ENCODE measurements at places on chromosomes 3 and 15.
A peak's percentile ranks its signal among the peaks of the same experiment; 100 is the strongest.

DNA sequence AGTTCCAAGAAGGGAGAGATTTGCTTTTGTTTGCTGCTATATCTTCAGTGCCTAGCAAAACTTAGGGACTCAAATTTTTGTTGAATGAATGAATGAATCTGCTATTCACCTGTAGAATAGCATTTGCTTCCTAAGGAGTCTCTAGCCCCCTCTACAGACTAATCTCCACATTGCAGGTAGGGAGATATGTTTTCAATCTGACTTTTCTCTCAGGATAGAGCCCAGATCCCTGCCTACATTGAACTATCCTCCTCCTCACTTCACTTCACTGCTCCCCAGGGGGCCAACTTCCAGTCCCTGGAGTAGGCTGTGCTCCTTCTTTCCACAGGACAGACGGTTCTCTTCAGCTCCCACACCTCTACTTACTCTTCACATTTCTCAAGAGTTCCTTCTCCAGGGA lies 81.9 kb upstream of the PTX3 start:
- peak; percentile 61 for DNase-seq

- no peak for DNase-seq
Measured at GRCh38 chr15:68414206-68414555, 17.8 kb downstream of the ITGA11 start.

GRCh38 chr3:48125013-48125705 lies 63.1 kb downstream of the CDC25A start:
- DNase-seq: peak; percentile 67

DNA sequence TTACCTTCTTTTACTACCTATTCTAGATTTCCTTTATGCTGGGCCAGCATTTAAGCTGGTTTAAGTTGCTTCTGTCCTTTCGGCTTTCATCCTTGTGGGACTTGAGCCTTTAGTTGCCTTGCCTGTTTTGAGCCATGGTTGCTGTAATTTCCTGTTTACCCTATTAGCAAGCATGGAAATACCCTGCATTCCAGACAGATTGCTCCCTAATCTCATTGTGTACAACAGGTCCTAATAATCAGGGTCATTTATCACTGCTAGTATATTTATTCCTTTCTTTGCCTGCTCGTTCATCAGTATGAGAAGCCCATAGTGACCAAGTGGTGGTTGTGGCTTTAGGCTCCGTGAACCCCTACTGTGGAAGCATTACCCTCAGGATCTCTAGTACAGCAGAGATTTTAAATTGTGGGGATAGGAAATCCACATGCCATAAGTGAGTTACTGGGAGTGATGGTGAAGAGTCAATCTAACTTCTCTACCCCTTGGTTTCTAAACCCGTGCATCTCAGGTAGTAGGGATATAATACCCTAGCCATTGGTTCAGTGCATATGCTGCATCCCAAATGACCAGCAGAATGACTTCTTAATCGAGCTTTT lies 31.9 kb downstream of the NCK1 start:
- DNase-seq: peak; percentile 95

GRCh38 chr15:40365624-40366456 lies 7.8 kb downstream of the DISP2 start:
- DNase-seq: no peak

DNA sequence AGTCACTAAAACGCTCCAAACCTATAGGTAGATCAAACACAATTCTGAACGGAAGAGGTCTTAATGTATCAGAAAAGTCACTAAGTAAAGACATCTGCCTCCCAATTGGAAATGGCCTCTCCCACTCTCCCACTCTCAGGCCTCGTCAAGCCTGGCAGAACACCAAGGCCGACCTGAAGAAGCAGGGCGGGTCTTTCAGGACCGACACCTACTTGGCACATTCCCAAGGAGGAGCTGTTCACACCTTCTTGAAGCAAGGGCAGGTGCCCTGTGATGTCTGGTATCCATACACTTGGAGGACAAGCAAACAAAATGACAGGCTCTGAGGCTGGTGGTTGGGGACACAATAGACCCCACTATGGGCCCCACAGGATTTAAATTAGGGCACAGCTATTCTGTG lies 30.0 kb downstream of the XXYLT1 start:
- no peak for DNase-seq

DNA sequence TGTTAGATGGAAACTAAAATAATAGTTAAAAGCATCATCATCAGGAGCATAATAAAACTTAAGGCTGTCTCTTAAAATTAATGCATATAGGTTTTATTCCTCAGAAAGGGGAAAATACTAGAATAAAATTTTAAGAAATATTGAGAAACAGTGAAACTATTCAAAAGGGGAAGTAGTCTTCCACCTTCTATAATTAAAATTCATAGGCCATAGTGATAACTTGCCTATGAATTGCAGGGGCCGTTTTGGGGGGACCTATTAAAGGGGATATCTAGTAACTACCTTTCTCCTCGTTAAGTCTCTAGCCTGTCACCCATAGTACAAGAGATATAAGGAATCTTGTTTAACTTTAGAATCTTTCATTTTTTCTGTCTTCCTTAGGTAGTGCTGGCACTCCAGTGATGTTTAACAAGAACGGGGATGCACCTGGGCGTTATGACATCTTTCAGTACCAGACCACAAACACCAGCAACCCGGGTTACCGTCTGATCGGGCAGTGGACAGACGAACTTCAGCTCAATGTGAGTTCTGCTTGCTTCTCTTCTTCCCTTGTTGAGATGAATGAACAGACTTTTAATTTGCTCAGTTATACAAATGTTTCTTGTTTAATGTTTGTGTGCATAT lies 600.4 kb downstream of the GRM7 start:
- DNase-seq: no peak

- DNase-seq: no peak
Measured at GRCh38 chr3:9137676-9138075, 111.8 kb downstream of the SRGAP3 start.

DNA sequence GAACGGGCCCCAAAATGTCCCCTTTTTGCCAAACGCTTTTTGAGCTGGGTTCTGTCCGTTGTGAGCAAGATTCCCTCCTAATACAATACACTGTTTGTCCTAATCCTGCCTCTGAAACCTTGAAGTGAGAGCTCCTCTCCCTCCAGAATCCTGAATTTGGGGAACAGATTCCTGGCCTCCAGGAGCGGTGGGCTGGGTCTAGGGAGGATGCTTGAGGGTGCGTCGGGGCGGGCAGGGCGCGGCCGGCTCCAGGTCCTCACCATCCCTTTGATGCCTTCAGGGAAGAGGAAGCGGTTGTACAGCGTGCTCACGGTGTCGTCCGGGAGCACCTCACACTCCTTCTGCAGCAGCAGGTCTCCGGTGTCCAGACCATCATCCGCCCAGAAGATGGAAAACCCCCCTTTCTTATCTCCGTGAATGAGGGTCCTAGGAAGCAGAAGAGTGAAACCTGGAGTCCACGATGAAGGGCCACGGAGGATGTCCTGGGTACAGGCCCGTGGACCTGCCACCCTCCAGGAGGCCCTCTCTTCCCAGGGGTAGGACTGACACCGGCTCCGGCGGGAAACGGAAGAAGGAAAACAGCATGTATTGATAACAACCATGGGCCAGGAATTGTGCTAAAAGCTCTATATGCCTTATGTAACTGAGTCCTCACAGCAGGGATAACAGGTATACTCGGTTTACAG lies 23.2 kb downstream of the ALDH1L1 start:
- DNase-seq: no peak

DNA sequence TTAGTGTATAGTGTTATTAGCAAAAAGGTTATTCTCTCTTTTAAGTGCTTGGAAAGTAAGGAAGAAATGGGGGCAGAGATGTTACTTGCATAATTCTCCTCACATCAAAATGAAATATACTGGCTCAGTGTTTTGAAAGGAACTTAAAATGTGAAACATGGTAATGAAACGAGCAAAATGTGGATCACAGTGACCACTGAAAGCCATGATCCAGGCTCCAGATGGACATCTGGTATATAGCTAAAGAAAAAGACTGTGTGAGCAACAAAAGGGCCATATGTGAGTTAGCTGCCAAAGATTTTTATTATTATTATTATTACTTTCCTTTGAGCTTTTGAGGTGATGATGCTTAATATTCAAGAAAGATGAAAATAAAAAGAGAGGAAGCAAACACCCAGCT lies 89.6 kb downstream of the GAP43 start:
- no peak for DNase-seq

DNA sequence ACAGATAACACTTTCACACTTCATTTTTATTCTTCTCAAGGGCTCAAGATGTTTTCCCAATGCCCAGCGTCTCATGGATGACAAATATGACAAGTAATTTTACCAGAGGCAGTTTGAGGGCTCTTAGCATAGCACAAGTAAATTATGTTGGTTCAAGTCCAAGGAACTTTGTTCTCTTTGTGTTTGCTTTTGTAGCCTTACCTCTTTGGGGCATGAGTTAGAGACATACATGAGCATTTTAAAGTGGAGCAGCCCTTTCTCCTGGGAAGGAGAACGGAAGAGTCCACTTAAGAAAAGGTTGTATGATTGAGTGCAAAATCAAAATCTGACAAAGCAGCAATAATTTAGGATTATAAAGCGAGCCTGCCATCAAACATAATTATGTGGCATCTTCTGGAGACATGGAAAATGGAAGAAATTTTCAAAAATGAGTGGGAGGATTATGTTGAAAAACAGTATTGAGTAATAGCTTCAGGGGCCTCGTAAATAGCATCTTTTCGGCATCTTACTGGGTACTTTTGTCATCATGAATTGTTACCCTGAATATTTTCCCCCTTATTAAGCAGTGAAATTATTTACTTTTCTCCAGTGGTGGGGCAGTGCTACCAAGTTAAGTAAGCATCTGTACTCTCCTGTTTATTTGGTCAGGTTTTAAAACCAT lies 65.9 kb downstream of the PGPEP1L start:
- DNase-seq: peak; percentile 63

GRCh38 chr15:55277116-55277564 lies 12.5 kb downstream of the RAB27A start:
- no peak for DNase-seq

GRCh38 chr3:58251631-58252035 lies 14.0 kb downstream of the ABHD6 start:
- DNase-seq: peak; percentile 58

- no peak for DNase-seq
Measured at GRCh38 chr3:3110749-3111361, 681 bp upstream of the IL5RA start.

- DNase-seq: no peak
Measured at GRCh38 chr3:123457841-123458240, 9.0 kb upstream of the ADCY5 start.

DNA sequence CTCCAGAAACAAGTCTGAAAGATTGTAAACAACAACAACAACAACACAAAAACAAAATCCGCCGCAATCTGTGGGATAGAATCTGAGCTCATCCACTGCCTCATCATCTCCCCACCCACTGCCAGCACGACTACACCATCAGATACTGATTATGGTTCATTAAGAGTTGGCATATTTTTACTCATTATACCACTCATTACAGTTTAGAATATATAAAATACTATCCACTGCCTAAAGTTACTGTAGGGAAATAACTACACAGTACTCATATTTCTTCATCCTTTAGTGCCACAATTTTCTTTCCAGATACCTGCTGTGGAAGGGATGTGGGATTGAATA lies 152.5 kb upstream of the PEX5L start:
- DNase-seq: no peak

GRCh38 chr3:157311633-157312375 lies 124.8 kb upstream of the PTX3 start:
- DNase-seq: peak; percentile 94

- peak; percentile 47 for DNase-seq
Measured at GRCh38 chr3:71064291-71064955, 519.1 kb downstream of the FOXP1 start.

DNA sequence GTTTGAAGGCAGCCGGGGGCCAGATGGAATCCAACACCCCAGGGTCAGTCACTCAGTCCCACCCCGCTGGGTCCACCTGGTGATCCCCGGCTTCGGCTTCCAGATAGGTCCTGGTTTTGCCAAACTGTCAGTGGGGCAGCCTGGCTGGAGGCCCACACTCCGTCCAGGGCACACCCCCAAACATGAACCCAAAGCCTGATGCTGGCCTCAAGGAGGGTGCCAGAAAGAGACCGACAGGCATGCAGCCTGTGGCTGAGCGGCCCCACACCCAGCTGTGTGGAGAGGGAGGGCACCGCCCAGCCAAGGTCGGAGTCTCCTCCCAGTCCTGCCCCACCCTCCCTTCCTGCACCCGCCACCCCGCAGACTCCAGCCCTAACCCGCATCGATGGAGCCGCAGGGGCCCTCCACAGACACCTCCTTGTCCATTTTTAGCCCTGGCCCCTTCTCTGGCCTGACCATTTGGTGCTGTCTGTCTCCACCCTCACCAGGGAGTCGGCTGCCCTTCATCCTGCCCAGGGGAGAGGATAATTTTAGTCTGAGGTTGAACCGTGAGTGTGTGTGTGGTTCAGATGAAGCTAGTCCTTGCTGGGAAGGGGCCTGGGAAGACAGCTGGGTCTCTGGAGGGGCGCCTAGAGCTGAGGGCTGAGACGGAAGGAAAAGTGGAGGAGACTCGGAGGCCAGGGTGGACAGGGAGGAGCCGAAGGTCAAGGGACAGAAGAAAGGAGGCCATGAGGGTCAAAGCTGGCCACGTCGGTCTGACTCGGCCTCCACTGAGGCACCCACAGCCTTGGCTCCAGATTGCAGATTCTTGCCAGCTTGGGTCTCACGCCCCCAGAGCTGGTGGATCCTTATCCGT lies 23.1 kb downstream of the TNK2 start:
- DNase-seq: no peak

DNA sequence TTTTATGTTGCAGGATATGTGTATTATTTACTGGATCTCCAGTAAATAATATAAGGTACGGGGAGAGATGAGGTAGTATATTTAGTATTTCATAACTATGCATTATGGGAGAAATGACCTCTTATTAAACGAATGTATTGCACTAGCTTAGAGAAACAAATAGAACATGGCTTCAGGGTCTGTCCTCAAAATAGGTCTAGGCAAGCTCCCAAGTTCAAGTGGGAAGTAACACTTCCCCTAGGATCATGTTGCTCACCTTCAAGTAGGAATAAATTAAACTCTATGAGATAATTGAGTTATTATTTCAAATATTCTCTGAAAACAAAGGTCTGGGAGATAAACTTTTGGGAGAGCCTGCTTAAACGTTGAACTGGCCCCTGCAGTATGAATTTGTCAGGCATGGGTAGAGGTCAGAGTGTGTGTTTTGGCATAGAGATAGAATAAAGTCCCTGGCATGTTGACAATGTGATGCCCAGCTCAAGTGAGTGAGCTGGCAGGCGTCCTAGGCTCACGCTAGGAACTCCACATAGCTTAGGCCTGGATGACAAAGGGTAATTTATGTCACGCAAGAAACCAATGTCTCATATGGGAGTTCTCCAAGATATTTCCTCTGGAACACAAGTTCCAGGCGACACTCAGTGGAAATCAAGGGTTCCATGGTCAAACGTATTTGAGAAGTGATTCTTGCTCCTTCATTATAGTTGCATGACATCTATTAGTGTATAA lies 236.8 kb downstream of the CACNA2D3 start:
- DNase-seq: no peak

All from amniotic epithelial cell (primary cell).